Memory B cell (primary cell): ENCODE measurements at places on chromosomes 7 and 10.

DNA sequence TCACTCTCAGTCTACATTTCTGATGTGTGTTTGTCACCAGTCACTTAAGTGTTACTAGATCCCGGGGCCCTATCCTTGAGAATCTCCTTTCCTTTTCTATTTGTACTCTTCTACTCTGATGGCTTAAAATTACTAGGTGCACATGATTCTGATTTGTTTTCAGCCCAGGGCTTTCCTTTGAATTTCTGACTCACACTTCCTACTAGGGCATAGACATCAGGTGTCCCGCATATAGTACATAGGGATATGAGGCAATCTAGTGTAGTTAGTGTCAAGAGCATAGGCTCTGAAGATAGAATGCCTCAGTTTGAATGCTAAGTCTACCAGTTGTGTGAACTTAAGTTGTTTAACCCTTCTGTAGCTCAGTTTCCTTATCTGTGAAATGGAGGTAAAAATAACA, 49.4 kb upstream of the LRRN3 start:
- H3K4me1 ChIP-seq: peaks cover 3% of the 10 kb centered on the region
- no peaks in the 10 kb centered on the region for H3K27me3 ChIP-seq
- no peaks in the 10 kb centered on the region for H3K36me3 ChIP-seq
- DNase-seq: no peak
- H3K4me3 ChIP-seq: no peak overlapping the region

GRCh38 chr7:70778585-70778984, 353.4 kb upstream of the GALNT17 start:
- no peak for DNase-seq
- peaks cover 7% of the 10 kb centered on the region for H3K4me1 ChIP-seq
- H3K27me3 ChIP-seq: no peaks in the 10 kb centered on the region
- no peak overlapping the region for H3K4me3 ChIP-seq
- H3K36me3 ChIP-seq: peaks cover 25% of the 10 kb centered on the region
- H3K27ac ChIP-seq: no peak overlapping the region

DNA sequence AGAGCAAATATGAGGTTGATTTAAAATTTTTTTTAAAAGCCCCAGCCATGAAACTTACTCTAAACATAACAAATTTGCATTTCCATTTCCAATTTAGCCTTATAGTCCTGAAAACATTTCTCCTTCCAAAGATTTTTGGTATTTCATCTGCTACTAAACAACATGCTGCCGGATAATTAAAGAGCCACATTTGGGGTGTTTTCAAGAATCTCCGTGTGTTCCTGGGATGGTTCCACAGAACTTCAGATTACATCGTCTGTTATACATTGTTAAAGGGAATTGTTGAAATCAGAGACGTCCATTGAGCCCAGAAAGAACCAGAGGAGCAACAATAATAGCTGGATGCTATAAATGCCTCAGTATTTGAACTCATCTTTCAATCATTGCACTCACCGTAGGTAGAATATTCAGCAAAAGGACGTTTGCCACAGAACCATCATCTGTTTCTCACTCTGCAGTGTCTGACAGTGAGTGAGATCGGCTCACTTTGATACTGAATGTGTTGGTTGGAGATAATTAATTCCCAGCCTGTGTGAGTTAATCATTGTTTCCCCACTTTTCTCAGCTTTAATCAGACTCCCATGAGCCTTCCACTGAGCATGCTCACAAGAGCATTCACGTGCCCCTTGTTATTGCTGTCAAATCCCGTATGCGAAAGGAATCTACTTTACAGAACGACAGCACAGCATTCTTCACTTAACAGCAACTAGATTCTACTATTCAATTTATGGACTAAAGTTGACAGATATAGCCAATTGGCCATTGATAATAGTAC, 128.4 kb upstream of the PALS2 start:
- no peak overlapping the region for H3K4me3 ChIP-seq
- DNase-seq: no peak
- H3K4me1 ChIP-seq: no peaks in the 10 kb centered on the region
- no peaks in the 10 kb centered on the region for H3K36me3 ChIP-seq

DNA sequence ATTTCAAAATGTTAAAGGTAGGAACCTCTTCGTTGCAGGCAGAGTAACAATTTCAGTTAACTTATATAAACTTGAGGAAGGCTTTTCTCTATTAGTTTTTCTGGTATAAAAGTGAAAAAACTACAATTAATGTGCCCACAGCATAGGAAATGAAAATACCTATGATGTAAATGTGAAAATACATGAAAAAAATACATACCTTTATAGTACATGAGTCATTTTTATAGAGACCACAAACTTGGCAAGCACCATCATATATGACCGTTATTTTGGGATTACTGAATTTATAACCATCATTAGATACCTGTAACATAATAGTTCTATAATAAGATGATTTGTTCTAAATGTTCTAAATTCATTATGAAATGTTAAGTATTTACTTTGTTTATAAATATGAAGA, 42.7 kb downstream of the VWDE start:
- peaks cover 3% of the 10 kb centered on the region for H3K27me3 ChIP-seq
- no peaks in the 10 kb centered on the region for H3K4me1 ChIP-seq
- H3K36me3 ChIP-seq: no peaks in the 10 kb centered on the region
- DNase-seq: no peak

GRCh38 chr10:113665806-113666354, 2.0 kb upstream of the NRAP start:
- no peaks in the 10 kb centered on the region for H3K36me3 ChIP-seq
- DNase-seq: no peak
- H3K27me3 ChIP-seq: peaks cover 14% of the 10 kb centered on the region
- H3K4me3 ChIP-seq: no peak overlapping the region
- no peak overlapping the region for H3K27ac ChIP-seq
- H3K4me1 ChIP-seq: no peaks in the 10 kb centered on the region

DNA sequence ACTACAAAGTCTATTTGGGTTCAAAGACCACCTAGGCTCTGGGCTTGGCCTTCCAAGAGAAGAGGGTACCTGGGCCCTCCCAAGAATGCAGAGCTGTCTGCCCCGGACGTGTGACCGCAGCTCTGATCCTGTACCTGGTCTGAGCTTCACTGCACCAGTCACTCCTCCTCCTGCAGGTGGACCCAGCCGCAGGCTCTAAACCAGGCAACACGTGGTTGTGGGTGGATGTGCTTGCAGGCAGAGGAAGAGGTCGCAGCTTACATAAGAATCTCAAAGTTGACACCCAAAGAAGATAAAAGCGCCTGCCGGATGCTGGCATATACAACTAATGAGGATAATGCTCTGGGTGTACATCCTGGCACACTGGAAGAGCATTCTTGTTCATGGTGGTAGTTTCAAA, 9.4 kb upstream of the PFKP start:
- no peak for DNase-seq
- H3K27me3 ChIP-seq: peaks cover 2% of the 10 kb centered on the region
- H3K27ac ChIP-seq: no peak overlapping the region
- H3K4me3 ChIP-seq: no peak overlapping the region
- peaks cover 4% of the 10 kb centered on the region for H3K4me1 ChIP-seq

DNA sequence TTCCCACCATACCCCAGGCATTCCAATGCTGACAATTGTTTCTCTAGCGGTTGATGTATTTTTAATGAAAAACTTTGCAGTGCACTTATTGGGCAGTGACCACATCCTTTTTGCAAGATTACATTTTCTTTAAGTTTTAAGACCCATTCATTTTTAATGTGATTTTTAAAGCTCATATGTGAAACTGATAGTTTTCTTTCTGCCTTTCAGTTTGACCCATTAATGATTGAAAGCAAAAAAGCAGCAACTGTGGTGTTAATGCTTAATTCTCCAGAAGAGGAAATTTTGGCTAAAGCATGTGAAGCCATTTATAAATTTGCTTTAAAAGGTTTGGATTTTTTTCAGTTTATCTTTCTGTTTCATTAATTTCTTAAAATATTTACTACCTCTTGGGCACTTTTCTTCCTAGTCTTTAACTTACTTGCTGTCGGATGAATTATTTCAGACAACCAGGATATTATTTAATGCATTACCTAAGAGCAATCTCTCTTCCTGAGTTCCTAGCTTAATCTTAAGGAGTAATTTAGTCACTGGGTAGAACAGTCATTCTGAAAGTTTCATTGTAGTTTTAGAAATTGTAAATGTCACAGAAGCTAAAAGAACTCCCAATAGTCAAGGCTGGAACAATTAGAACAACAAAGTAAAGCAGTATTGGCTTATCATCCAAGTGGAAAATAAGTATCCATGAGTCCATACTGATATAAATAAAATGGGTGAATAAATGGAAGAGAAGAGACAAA, 18.3 kb downstream of the ARMC3 start:
- DNase-seq: no peak
- peaks cover 5% of the 10 kb centered on the region for H3K27me3 ChIP-seq
- no peak overlapping the region for H3K27ac ChIP-seq
- no peaks in the 10 kb centered on the region for H3K4me1 ChIP-seq
- no peak overlapping the region for H3K4me3 ChIP-seq

GRCh38 chr7:148265896-148266295, 324.7 kb upstream of the C7orf33 start:
- H3K36me3 ChIP-seq: no peaks in the 10 kb centered on the region
- H3K27me3 ChIP-seq: peaks cover 2% of the 10 kb centered on the region
- H3K4me1 ChIP-seq: peaks cover 20% of the 10 kb centered on the region
- no peak for DNase-seq
- no peak overlapping the region for H3K27ac ChIP-seq
- peak overlapping the region; percentile 46 for H3K4me3 ChIP-seq

GRCh38 chr7:110898516-110898915, 192.4 kb upstream of the LRRN3 start:
- H3K4me1 ChIP-seq: no peaks in the 10 kb centered on the region
- no peak overlapping the region for H3K27ac ChIP-seq
- no peak for DNase-seq
- H3K36me3 ChIP-seq: peaks cover 6% of the 10 kb centered on the region
- no peak overlapping the region for H3K4me3 ChIP-seq

GRCh38 chr10:78002541-78003288, 26.6 kb downstream of the POLR3A start:
- no peaks in the 10 kb centered on the region for H3K4me1 ChIP-seq
- H3K27ac ChIP-seq: no peak overlapping the region
- no peak for DNase-seq
- H3K4me3 ChIP-seq: no peak overlapping the region
- peaks cover 41% of the 10 kb centered on the region for H3K36me3 ChIP-seq

- no peaks in the 10 kb centered on the region for H3K4me1 ChIP-seq
- H3K36me3 ChIP-seq: no peaks in the 10 kb centered on the region
- H3K27ac ChIP-seq: no peak overlapping the region
- DNase-seq: no peak
Observed at GRCh38 chr10:69650589-69651261, 20.7 kb downstream of the FAM241B start.

- peaks cover 2% of the 10 kb centered on the region for H3K27me3 ChIP-seq
- H3K36me3 ChIP-seq: no peaks in the 10 kb centered on the region
- no peak overlapping the region for H3K4me3 ChIP-seq
- no peak for DNase-seq
Observed at GRCh38 chr10:114893251-114893650, 44.7 kb upstream of the TRUB1 start.

GRCh38 chr7:71300603-71301002, 168.7 kb downstream of the GALNT17 start:
- no peak overlapping the region for H3K27ac ChIP-seq
- H3K36me3 ChIP-seq: no peaks in the 10 kb centered on the region
- no peak for DNase-seq
- H3K4me1 ChIP-seq: no peaks in the 10 kb centered on the region

GRCh38 chr10:99329554-99330346, 594 bp downstream of the CNNM1 start:
- no peaks in the 10 kb centered on the region for H3K36me3 ChIP-seq
- no peaks in the 10 kb centered on the region for H3K4me1 ChIP-seq
- H3K27me3 ChIP-seq: peaks cover 25% of the 10 kb centered on the region
- no peak for DNase-seq
- H3K4me3 ChIP-seq: peak overlapping the region; percentile 29

- H3K27me3 ChIP-seq: no peaks in the 10 kb centered on the region
- no peaks in the 10 kb centered on the region for H3K36me3 ChIP-seq
- H3K4me3 ChIP-seq: no peak overlapping the region
- H3K4me1 ChIP-seq: no peaks in the 10 kb centered on the region
Observed at GRCh38 chr10:81213370-81213769, 661.6 kb upstream of the NRG3 start.

DNA sequence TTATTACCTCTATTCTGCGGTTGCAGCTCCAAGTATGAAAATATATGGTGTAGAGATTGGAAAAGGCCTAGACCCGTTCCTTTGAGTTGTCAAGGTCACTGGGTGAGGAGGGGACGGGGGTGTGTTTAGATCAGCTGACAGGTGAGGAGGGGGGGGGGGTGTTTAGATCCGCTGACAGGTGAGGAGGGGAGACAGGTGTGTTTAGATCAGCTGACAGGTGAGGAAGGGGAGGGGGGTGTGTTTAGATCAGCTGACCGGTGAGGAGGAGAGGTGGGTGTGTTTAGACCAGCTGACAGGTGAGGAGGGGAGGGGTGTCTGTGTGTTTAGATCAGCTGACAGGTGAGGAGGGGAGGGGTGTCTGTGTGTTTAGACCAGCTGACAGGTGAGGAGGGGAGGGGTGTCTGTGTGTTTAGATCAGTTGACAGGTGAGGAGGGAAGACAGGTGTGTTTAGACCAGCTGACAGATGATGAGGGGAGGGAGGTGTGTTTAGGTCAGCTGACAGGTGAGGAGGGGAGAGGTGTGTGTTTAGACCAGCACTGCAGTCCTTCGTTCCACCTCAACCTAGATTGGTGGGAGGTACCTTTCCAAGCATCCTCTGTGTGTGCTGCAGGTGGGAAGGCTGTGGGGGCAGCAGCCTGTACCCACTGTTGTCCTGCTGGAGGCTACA, 655.0 kb upstream of the ADARB2 start:
- H3K36me3 ChIP-seq: no peaks in the 10 kb centered on the region
- H3K4me3 ChIP-seq: no peak overlapping the region
- no peak overlapping the region for H3K27ac ChIP-seq
- no peak for DNase-seq
- H3K27me3 ChIP-seq: no peaks in the 10 kb centered on the region

- H3K27me3 ChIP-seq: peaks cover 8% of the 10 kb centered on the region
- DNase-seq: no peak
- peaks cover 4% of the 10 kb centered on the region for H3K36me3 ChIP-seq
- H3K27ac ChIP-seq: no peak overlapping the region
- H3K4me3 ChIP-seq: no peak overlapping the region
Observed at GRCh38 chr7:98681511-98681910, 64.4 kb downstream of the NPTX2 start.

GRCh38 chr7:40870108-40870507, 735.3 kb downstream of the SUGCT start:
- no peak overlapping the region for H3K27ac ChIP-seq
- no peaks in the 10 kb centered on the region for H3K36me3 ChIP-seq
- no peak overlapping the region for H3K4me3 ChIP-seq
- H3K4me1 ChIP-seq: no peaks in the 10 kb centered on the region
- DNase-seq: no peak

GRCh38 chr7:100493476-100494264, 9.9 kb downstream of the NYAP1 start:
- peaks cover 10% of the 10 kb centered on the region for H3K27me3 ChIP-seq
- no peak overlapping the region for H3K27ac ChIP-seq
- peaks cover 10% of the 10 kb centered on the region for H3K4me1 ChIP-seq
- H3K4me3 ChIP-seq: peak overlapping the region; percentile 69
- H3K36me3 ChIP-seq: no peaks in the 10 kb centered on the region
- DNase-seq: no peak

- no peak overlapping the region for H3K4me3 ChIP-seq
- no peak overlapping the region for H3K27ac ChIP-seq
- H3K36me3 ChIP-seq: no peaks in the 10 kb centered on the region
- peaks cover 2% of the 10 kb centered on the region for H3K27me3 ChIP-seq
- H3K4me1 ChIP-seq: peaks cover 3% of the 10 kb centered on the region
Observed at GRCh38 chr7:94998266-94999068, 91.1 kb downstream of the PPP1R9A start.

- no peak overlapping the region for H3K4me3 ChIP-seq
- H3K27me3 ChIP-seq: peaks cover 5% of the 10 kb centered on the region
- peaks cover 2% of the 10 kb centered on the region for H3K36me3 ChIP-seq
- peaks cover 20% of the 10 kb centered on the region for H3K4me1 ChIP-seq
Observed at GRCh38 chr7:94350734-94351133, 44.0 kb upstream of the COL1A2 start.
